CD4-positive, alpha-beta T cell treated with Interleukin-6 at 100 ng/mL for 8 hours (primary cell): ENCODE measurements at places on chromosomes 16 and 17.

GRCh38 chr16:2056077-2056476 is 8.3 kb downstream of the TSC2 start:
- DNase-seq, result no peak

DNA sequence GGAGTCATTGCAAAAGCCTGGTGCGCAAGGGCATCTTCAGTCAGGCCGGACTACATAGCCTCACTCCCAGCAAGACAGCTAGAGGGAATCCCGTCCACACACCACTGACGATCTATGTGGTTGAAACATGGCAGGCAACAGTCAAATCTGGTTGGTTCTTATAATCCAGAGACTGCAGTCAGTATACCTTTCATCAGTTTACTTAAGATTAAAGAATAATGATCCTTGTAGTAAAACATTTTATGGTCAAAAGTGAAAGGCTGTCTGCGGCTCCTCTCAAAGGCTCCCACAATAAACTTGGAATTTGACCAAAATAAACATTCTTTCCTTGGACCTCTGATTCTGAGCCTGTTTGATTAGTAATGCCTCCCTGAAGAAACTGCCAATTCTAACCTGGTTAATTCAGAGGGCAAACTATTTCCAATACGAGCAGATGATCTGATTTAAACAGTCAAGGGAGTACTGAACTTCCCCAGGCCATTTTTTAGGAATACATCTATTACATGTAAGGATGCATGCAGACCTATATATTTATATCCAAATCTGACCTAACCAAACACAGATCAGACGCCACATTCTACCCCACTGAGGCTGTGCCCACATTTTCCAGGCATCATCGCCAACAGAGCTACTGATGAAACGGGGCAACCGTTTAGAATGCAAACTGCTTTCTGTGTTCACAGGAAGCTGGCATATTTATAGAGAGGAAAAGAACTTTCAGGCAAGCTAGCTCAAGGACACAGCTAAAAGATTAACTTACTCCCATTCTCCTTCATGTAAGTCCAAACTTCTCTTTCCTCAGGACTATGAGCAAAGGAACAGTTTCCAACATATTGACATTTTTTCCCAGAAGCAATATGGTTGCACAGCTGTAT is 15.3 kb upstream of the TXNDC11 start:
- DNase-seq, result no peak

GRCh38 chr16:23640615-23640930 is 537 bp downstream of the PALB2 start:
- no peak for DNase-seq

DNA sequence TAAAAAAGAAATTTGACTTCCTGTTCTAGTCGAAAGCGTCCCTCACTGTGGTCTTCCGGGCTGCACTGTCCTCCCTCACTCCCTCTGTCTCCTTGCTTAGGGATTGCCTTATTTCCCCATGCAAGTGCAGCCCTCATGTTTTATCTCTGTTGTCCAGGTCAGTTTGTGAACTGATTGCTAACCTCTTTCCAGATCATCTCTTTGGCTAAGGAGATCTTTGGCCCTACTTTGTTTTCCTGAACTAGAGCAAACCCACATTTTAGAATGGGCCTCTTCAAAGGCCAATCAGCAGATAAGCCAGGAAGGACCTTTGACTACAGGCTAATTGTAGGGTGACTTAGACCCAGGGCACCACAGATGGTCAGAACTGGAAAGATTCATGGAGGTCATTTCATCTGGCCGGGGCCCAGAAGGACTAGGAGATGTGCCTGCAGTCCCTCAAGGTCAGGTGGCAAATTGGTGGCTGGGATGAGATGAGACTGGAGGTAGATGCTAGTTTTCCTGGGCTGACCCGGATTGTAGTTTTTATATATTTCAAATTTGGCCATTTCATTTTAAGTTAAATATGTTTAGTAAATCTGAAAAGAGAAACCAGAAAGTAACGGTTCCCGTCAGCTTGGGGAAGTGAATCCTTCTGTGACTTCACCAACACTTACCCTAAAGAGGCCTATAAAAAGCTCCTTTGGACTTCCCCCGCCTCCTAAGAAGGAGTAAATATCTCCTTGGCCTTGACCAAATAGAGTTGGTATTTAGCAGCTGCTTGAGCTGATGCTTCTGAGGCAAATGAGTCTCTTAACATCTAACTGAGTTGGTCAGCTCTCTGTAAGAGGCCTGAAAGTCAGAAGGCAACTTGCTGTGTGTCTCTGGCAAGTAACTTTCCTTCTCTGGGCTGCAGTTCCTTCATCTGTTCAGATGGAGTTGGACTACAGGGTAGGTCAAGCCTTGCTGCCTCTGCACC is 6.2 kb upstream of the SLC25A19 start:
- no peak for DNase-seq

DNA sequence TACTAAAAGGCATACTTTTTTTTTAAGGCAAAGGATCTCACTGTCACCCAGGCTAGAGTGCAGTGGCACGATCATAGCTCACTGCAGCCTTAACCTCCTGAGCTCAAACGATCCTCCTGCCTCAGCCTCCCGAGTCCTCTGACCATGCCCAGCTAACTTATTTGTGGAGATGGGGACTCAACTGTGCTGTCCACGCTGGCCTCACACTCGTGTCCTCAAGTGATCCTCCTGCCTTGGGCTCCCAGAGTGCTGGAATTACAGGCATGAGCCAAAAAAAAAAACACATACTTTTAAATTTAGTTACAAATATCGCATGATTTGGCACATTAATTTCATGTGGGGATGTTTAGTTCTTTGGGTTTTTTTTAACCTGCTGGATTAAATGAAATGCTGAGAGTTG is 207.7 kb upstream of the CHMP6 start:
- DNase-seq, result no peak

GRCh38 chr16:3283543-3284447 is 504 bp downstream of the ZNF263 start:
- no peak for DNase-seq

DNA sequence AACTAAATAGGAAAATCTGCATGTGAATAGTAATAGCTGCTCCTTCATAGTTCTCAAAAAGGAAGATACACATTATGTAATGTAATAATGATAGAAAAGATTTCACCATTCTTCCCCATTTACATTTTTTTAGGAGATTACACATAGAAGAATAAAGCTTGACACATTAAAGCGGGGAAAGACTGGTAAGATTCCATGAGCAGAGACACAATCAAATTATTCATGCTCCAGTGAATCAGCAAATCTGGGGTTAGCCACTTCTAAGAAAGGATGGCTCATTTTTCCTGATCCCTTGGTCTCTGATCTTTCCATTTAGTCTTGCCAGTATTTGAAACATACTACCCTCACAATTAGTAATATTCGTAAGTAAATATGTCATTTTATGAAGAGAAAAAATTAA is 81.9 kb downstream of the CA4 start:
- DNase-seq, result no peak

GRCh38 chr17:301681-302299 is 50.8 kb downstream of the RPH3AL start:
- no peak for DNase-seq

DNA sequence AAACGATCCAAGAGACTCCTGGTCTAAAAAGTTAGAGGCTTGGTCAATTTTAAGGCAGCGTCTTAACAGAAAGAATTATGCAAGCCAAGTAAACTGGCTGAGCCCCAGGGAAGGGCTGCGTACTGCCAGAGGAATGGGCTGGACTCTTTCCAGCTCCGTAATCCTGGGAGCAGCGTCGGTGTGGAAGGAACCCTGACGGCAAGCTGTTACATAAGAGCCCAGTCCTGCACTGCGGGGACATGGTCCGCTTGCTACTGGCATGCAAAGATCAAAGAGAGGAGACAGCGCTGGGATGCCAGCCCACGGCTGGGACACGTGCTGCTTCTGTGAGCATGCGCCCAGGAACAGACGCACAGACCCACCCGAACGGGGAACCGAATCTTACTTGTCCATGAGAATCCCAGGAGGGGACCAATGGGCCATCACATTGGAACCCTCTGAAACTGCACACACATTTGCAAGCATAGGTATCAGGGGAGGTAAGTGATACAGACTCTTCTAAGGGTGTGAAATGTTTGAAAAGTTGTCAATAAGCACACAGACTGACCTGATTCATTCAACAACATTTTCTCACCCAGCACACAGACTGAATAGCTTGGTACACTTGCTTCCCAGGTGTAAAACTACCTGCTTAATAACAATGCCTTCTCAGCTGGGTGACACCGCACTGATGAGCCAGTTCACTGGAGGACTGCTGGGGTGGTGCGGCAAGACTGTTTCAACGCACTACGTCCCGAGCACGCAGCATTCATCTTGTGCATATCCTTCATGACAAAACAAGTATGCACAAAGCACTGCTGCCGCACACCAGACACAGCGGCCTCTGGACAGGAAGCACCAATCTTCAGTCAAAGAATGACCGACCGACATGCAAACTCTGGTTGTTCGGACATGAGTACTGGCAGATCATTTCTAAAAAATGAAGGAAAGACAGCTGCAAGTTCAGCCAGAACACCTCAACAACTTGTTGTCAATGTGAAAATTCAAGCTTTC is 94.9 kb downstream of the ANKRD11 start:
- DNase-seq, result no peak

- DNase-seq, result no peak
Observed at GRCh38 chr16:73054813-73055482, 7.0 kb upstream of the ZFHX3 start.

GRCh38 chr16:68719993-68720489 is 17.1 kb upstream of the CDH1 start:
- no peak for DNase-seq

DNA sequence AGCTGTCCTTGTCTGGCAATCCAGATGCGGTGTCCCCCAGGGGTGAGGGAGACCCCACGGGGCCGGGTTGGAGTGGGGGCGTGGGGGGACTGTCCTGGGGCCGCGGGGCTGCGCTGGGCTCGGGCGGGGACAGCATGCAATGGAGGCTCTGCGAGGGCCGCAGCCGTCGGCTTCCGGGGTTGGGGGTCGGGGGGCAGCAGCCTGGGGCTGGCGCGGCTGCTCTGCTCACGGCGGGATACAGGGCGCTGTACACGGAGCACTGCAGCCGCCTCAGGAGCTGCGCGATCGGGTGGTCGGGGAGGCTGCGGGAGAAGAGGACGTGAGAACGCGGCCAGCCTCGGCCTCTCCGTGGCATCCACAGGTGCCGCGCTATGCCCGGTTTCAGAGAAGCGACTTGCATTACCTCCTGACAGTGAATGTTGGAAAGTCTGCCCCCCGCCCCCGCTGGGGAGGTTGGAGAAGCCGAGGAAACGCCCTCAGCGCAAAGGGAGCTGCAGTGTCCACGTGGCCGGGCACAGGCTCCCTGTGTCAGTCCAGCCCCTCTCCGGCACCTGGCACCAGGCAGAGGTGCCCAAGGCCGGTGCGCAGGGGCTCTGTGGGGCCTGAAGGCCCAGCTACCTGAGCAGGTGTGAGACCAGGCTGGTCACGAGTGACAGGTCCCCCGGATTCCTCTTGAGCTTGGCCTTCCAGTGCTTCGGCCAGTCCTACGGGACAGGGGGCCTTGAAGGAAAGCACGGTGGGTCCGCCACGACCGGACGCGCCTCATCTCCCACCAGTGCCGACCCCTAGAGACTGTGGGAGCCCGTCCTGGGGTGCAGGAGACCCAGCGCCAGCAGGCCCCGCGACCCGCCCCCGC is 9.4 kb upstream of the SPATA2L start:
- no peak for DNase-seq

DNA sequence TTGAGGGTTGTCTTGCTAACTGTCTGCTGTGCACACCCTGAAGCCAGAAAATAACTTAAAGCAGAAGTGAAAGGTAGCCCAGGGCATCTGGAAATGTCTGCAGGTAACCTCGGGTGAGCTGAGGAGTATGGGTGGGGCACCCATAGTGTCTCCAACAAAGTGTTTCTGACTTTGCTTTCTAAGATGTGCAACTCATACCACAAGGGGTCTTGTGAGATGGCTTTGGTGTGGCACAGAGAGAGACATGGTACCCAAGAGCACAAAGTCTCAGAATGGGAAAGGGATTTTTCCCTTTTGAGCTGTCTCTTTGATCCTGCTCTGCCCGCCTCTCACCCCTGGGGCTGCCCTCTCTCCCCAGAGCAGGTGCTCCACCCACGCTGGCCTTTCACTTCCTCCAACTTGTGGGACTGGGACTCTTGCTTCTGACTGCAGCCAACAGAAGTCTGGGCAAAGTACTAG is 6.9 kb downstream of the CHD9 start:
- DNase-seq, result peak; percentile 11

GRCh38 chr16:27239906-27240655 is 28.5 kb downstream of the NSMCE1 start:
- DNase-seq, result no peak

DNA sequence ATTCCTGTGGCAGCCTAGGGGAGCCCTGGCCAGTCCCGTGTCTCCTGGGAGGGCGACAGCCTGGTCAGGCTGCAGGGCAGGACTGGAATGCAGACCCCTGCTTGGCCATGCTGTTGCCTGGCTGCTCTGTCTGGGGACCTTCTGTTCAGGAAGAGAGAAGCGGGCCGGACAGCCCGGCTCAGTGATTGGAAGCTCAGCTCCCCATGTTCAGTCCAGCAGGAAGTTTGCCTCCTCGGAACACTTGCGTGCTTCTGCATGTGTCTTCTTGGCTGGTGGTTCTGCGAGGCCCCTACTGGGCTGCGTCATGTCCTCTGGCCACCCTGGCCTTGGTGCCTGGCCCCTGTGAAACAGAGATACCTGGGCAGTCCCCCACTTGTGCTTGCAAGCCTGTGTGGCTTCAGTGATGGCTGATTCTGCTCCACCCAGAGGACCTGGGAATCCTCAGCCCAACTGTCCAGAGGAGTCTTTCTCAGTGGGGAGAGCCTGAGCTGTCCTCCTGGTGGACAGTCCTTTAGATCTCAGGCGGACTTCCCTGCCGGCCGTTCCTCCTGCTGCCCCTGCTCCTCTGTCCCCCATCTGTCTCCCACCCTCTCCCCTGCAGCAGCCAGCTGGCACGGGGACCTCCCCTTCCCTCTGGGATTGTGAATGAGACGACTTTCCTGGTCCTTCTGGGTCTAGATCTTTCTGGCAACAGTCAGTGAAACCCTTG is 279.5 kb downstream of the SEC14L1 start:
- DNase-seq, result no peak

GRCh38 chr17:67151717-67152116 is 93.3 kb downstream of the HELZ start:
- no peak for DNase-seq

DNA sequence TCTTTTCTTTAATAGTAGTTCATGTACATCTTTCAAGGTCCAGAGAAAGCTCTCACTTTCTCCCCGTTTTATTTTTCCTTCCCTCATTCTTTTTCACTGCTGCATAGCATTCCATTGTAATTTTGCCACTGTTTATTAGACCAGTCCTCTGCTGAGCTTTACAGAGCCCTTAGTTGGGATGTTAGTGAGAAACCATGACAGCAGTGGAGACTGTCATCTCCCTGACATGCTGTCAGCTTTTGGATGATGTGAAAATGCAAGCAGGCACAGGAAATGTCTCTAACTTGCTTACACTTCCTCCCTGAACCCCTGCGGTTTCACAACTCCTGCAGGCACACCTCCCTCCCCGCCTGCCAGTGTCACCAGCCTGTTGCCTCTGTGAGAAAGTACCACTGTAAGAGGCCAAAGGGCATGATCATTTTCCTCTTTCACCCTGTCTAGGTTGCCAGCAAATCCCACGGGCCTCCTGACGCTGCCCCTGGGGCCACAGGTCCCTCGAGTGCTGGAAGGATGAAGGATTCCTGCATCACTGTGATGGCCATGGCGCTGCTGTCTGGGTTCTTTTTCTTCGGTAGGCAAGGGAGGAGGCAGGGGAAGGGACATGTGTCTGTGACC is at the start of gene ITGAL:
TSS of gene ITGAL (plus strand) at position 415 of the 615 bp plus-strand sequence. CDS start at position 511, 96 bp downstream.
- DNase-seq, result peak; percentile 91

- DNase-seq, result no peak
Observed at GRCh38 chr16:11561856-11562255, 24.9 kb downstream of the LITAF start.

GRCh38 chr17:17557796-17558195 is 33.7 kb downstream of the PEMT start:
- no peak for DNase-seq

- no peak for DNase-seq
Observed at GRCh38 chr17:79123988-79124387, 49.4 kb downstream of the ENGASE start.
